ENCODE measurements at places on chromosomes 13 and 19.

- DNase-seq, result no peak
Observed at GRCh38 chr13:33053397-33054066, 37.3 kb downstream of the KL start.

DNA sequence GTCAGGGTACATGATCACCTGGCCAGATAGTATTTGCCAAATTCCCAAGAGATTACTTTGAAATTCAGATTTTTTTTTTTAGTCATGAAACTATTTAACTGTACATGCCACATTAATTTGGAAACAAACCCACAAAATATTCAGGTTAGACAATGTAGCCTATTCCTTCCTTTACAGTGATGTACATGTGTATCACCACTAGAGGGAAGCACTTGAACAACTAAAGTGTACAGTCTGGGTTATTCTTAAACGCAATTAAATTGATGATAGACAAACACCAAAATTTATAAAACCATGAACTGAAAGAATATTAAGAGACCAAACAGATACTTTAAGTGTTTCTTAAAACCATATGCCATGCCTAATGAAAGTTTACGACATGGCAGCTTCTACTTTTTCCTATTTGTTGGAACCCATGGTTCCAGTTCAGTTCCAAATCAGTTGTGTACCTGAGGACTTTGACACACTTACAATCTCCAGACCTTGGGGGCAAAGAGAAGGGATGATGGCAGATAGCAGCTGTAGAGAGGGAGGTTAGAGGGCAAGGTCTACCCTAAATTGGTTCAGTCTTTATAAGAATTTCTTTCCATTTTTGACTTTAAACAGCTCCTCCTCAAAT lies 52.8 kb downstream of the TNFSF13B start:
- no peak for DNase-seq

DNA sequence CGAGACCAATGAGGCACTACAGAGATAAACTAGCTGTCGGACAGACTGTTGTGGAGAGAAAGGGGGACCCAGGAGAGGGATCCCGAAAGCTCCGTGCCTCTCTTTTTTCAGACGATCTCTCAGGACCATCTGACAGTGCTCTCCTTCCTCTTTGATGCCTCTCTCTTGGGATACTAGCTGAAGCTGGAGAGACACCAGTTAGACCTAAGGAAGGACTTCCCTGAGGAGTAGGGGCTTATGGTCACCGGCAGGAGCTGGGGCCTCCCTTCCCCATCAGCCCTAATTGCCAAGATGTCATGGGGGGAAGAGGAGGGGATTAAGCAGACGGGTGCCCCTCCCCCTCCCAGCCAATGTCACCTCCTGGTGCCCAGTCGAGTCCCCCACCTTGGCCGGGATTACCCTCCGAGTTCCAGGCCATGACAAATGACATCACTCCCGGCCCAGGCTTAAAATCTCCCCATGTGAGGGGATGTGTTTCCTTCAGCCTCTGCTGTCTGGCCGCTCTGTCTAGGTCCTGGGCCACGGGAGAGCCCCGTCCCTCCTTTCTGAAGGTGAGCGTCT lies at the start of gene CRX:
TSS of gene CRX (plus strand) at position 478 of the 561 bp plus-strand sequence. CDS start 12,507 bp downstream, outside the sequence.
- no peak for DNase-seq

- DNase-seq, result no peak
Observed at GRCh38 chr19:29145756-29146155, 67.2 kb downstream of the UQCRFS1 start.

DNA sequence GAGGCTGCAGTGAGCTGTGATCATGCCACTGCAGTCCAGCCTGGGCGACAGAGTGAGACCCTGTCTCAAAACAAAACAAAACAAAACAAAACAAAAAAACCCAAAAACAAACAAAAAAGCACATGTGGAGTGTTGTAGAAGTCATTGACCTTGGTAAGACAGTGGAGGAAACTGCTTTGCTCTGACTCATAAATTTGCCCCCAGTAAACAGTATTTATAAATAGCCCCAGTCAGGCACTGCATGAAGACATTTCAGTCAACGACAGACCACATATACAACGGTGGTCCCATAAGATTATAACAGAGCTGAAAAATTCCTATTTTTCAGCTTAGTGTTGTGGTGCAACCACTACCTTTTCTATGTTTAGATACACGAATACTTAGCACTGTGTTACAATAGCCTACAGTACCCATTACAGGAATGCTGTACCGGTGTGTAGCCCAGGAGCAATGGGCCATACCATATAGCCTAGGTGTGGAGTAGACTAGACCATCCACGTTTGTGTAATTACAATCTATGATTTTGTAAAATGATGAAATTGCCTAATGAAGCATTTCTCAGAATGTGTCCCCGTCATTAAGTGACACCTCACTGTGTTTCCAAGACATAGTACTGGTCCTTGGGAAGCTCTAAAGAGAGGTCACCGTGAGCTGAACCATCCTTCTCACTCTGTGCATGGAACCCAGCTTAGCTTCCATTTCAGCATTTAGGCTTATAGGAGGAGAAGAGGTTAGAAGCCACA lies 1.1 kb downstream of the ARL11 start:
- no peak for DNase-seq

GRCh38 chr19:29858000-29858596 lies 46.3 kb downstream of the CCNE1 start:
- peak; percentile 62 for DNase-seq

DNA sequence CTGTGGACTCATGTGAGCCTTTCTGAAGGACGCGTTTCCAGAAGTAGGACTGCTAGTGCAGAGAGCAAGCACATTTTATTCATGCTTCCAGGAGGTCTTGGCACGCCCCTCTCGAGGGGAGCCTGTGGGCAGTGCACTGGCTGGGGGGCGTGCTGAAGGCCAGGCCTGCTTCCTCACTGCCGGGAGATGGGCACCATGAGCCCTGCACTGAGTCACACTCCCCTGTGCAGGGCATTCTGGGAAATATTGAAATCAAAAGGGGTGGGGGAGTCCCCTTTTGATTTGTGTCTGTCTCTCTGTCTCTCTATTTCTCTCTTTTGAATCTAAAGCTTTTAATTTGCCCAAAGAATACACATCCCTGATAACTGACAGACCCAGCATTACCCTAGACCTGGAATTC lies 34.0 kb downstream of the DPF1 start:
- no peak for DNase-seq

DNA sequence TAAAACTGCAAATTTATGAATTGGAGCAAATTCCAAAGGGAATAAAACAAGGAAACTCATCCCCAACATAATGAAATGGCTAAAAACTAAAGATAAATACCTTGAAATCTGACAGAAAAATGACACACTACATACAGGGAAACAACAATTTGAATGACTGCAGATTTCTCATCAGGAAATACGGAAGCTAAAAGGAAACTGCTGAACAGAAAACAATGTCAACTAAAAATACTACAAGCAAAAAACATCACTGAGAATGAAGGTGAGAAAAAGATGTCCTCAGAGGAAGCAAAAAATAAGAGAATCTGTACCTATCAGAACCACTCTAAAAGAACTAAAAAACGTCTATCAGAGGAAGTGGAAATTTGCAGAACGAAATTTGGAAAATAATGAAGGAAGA lies 39.5 kb downstream of the ZSWIM9 start:
- no peak for DNase-seq

- DNase-seq, result no peak
Observed at GRCh38 chr19:54850930-54851329, 687 bp downstream of the KIR3DL2 start.

GRCh38 chr19:30449078-30449590 lies 77.0 kb downstream of the ZNF536 start:
- DNase-seq, result no peak

GRCh38 chr13:46181377-46181839 lies 569 bp downstream of the LCP1 start:
- no peak for DNase-seq

Measured in CD4-positive, alpha-beta T cell treated with Interleukin-17A for 4 hours (primary cell).